ENCODE measurements at places on chromosomes 5 and 9. TPM values are rescaled to one million over a fixed set of nuclear protein-coding genes. Genes with fewer than 3 reads are reported as not detected.
A peak's percentile ranks its signal among the peaks of the same experiment; 100 is the strongest.

DNA sequence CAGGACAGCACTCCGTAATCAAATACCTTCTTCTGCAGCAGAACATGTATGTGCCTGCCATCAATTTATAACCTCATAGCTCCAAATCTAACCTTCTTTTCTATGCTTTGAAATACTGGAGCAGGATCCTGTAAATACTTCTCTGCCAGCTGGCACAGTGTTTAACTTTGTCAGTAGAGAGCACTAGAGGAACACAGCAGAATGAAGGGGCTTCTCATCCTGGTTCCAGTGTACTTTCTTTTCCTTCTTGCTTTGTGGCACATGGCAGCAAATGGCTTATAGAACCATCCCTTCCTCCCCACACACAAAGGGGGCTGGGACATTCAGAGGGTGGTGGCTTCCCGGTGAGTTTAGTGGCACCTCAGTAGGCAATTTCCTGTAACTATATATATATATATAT lies 3.8 kb upstream of the FBXW11 start:
- no peak overlapping the region for H3K4me3 ChIP-seq
- H3K36me3 ChIP-seq, result no peaks in the 10 kb centered on the region

DNA sequence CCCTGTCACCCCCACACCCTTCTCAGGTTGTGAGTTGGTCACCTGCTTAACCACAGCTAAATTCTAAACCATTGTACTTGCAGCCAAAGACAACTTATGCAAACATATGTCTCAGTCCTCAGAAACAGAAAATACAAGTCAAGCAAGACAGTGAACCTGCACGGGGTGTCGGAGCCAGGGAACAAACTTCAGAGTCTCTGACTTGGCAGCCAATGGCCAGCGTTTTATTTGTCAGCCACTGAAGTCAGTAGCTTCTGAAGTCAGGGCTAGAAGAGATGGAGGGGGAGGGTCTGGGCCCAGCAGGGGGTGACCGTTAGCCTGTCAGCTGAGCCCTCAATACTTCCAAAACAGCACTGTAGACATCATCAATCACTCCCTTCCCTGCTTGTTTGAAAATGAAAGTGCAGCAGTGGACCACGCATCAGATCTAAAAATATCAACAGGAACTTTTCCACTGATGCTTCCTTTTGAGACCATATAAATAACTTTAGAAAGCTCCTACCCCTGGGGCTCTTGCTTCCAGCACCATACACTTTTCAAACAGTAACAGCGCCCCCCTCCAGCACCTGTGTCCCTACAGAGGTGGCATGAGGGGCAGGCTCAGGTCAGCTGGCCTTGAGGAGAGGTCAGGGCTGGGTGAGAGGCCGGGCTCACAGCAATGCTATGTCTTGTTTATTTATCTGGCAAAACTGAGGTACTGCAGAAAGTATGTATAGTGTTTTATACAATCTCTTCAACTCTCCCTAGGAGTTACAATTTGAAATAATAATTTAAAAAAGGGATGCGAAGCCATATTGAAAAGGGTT lies 142.5 kb downstream of the ACER2 start:
- DNase-seq, result no peak
- no peaks in the 10 kb centered on the region for H3K4me1 ChIP-seq

The CNOT8 gene
- total RNA-seq, result 54.5 TPM

The SEMA5A gene
- total RNA-seq, result 26.6 TPM

DNA sequence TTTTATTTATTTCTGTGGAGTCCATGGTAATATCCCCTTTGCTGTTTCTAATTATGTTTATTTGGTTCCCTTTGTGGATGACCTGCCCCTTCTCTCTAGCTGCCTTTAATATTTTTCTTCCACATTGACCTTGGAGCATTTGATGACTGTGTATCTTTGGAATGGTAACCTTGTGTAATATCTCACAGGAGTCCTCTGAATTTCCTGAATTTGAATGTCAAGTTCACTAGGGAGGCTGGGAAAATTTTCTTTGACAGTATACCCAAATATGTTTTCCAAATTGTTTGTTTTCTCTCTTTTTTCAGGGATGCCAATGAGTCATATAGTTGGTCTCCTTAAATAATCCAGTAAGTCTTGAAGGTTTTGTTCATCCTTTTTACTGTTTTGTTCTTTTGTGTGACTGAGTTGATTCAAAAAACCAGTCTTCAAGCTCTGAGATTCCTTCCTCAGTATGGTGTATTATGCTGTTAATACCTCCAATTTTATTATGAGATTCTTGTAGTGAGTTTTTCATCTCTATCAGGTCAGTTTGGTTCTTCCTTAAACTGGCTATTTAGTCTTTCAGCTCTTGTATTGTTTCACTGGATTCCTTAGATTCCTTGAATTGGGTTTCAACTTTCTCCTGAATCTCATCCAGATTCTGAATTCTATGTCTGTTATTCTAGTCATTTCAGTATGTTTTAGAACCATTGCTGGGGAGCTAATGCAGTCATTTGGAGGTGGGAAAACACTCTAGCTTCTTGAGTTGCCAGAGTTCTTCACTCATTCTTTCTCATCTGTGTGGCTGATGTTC lies 349.0 kb upstream of the TARS1 start:
- no peaks in the 10 kb centered on the region for H3K4me1 ChIP-seq
- H3K4me3 ChIP-seq, result no peak overlapping the region
- no peaks in the 10 kb centered on the region for H3K36me3 ChIP-seq
- DNase-seq, result no peak
- no peaks in the 10 kb centered on the region for H3K27me3 ChIP-seq

The SLC6A19 gene
- total RNA-seq, result not detected

- H3K36me3 ChIP-seq, result no peaks in the 10 kb centered on the region
- H3K4me1 ChIP-seq, result no peaks in the 10 kb centered on the region
- DNase-seq, result no peak
Measured at GRCh38 chr5:93359296-93359959, 221.6 kb downstream of the NR2F1-AS1 start.

DNA sequence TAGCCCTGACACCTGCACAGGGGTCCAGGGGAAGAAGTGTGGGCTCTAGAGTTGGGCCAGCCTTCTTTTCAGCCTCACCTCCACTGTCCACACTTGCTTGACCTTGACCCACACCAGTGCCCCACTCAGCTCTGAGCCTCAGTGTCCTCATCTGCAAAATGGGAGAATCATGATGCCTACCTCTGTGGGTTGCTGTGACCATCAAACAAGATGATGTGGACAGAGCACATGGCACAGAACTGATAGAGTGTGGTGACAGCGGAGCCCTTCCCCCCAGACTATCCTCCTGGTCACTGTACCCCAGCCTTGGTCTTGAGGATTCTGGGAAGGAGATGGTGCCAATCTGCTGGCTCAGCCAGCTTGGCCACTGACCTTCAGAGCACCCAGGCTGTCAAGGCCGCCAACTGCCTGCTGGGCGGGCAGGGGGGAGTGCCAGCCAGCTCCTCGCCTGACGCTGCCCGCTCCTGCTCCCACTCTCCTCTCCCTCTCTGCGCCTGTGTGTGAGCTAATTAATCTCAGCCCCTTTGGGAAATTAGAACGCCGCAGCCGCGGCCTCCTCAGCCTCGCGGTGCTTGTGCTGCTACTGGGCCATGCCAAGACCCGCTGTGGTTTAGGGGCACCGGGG lies 16.7 kb downstream of the CXXC5 start:
- peak overlapping the region; percentile 73 for H3K27ac ChIP-seq
- H3K4me1 ChIP-seq, result peaks cover 67% of the 10 kb centered on the region
- H3K4me3 ChIP-seq, result no peak overlapping the region
- no peaks in the 10 kb centered on the region for H3K36me3 ChIP-seq

Data from upper lobe of left lung (tissue), 6 donors.